ENCODE measurements at places on chromosomes 7 and 10. TPM values are rescaled to one million over a fixed set of nuclear protein-coding genes. Genes with fewer than 3 reads are reported as not detected.
A peak's percentile ranks its signal among the peaks of the same experiment; 100 is the strongest.

The NPTX2 gene
- not detected for total RNA-seq

GRCh38 chr7:42959549-42959948 is 27.4 kb downstream of the MRPL32 start:
- no peak for DNase-seq

GRCh38 chr7:124996778-124997177 is 67.2 kb upstream of the POT1 start:
- DNase-seq, result no peak

GRCh38 chr7:49088017-49088416 is 163.7 kb downstream of the CDC14C start:
- no peak for DNase-seq

DNA sequence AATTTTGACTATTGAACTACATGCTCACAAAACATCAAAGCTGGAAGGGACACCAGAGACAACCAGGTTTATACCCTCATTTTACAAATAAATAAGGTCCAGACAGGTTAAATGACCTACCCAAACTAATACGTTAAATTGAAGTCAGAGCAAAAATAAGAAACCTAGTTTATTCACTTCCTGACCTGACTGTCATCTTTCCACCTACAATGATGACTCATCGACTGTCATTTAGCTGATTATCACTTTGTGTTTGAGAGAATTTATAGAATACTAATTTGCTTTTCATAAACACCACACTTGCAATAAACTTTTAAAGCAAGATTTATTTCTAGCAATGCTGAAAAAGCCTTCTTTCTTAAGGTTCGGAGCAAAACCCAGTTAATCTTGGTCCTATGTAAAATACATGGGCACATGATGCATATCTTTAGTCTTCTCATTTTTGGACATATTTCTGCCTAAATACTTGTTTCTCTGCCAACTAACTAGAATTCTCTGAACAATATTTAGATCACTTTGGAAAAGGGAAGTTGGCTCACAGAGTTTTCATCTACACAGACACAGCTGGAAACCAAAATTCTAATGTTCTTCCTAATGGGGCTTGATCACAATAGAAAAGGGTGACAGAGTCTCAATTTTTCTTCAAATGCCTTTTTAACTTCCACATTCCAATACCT is 16.7 kb upstream of the LRRN3 start:
- no peak for DNase-seq

GRCh38 chr7:48426966-48427555 is 255.8 kb downstream of the ABCA13 start:
- DNase-seq, result no peak

GRCh38 chr10:93173967-93174845 is 100.5 kb downstream of the CYP26A1 start:
- no peak for DNase-seq

DNA sequence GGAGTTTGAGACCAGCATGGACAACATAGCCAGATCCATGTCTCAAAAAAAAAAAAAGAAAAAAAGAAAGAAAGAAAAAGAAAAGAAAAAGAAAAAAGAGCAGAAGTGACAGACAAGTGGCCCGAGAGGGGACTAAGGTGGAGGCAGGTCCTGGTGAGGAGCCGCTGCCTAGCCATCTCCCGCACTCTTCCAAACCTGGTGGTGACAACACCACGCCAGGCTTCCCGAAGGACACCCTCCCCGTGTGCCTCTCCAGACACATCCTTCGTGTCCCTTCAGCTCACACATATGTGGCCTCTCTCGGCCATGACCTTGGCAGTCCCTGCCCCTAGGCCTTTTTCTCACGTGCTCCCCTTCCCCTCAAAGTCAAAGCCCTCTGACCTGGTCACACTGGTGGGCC is 36.4 kb downstream of the IFT22 start:
- no peak for DNase-seq

- DNase-seq, result peak; percentile 10
These were observed 30.7 kb downstream of the ANKIB1 start for GRCh38 chr7:92276460-92276864.

GRCh38 chr7:98992076-98992475 is 113.7 kb downstream of the TRRAP start:
- DNase-seq, result no peak

- no peak for DNase-seq
These were observed 796 bp downstream of the CDK14 start for GRCh38 chr7:90596671-90597562.

The PHKG1 gene
- 4.0 TPM for total RNA-seq

The KNDC1 gene
- not detected for total RNA-seq

The OLAH gene
- not detected for total RNA-seq

The ANXA8L1 gene
- total RNA-seq, result not detected

DNA sequence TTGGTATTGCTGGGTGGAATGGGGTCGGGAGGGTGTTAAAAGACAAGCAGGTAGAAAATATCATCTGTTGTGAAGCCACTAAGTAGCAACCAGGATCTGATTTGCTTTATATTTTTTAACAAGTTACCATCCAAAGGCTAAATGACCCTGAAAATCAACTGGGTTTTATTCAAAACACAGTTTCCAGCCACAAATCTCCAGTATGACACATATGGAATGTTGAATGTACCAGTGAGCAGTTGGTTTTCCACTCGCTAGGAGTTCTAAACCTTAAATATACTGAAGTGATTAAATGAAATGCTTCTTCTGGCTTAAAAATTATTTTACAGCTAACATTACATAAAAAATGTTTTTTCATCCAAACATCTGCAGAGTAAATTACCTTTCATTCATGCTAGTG is 112.5 kb downstream of the PDE1C start:
- DNase-seq, result no peak

DNA sequence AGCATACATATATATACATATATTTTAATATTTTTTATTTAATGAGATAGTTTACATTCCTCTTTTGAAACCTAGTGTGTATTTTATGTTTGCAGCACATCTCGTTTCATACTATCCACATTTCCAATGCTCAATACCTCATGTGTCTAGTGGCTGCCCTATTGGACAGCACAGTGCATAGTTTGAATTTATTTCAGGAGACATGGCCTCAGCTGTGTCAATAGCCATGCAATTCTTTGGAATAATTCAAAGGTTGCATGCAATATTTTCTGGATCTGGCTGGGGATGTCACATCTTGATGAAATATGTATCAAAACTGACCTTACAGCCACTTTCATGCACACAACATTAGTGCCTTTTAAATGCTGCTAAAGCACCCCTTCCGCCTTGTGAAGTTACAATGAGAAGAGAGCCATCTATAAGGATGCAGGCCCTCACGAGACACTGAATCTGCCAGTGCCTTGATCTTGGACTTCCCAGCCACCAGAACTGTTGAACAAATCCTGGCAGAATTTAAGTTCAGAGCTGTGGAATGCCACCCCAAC is 13.0 kb downstream of the FGFBP3 start:
- no peak for DNase-seq

DNA sequence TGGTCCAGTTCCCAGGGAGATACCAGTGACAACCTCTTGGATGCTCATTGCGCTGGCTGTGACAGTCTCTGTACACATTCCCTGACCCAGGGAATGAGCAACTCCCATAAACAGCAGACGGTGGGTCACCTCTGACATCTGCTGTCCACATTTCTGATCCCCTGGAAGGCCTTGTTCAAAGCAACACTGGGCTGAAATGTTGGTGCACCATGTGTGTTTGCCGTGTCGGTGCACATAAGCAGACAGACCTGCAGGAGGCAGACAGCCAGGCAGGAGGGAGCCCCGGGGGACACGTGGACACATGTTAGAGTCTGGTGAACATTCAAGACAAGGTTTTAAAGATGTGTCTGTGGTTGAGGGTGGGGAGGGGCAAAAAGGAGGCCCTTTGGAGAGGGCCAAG is 254.9 kb downstream of the PLXNA4 start:
- DNase-seq, result no peak

- no peak for DNase-seq
These were observed 156.4 kb upstream of the MTPN start for GRCh38 chr7:136133551-136133950.

The HOXA1 gene
- 0.37 TPM for total RNA-seq

GRCh38 chr10:74179111-74179710 is 28.2 kb downstream of the ADK start:
- DNase-seq, result no peak

DNA sequence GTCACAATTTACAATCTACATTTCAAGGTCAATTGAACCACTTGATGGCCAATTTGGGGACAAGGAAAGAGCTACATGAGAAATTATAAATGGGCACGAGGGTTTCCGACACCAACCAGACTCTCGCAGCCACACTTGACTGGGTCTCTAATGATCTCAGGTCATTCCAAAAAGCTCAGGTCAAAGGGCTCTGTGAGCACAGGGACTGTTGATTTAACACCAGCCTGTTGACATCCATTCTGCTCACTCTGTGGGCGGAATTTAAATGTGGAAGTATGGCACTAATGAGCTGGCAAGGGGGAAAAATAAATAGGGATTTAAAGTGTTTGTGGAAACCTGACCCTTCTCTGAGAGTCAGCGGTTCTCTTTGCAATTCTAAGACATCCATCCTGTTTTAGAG is 810.7 kb upstream of the AUTS2 start:
- no peak for DNase-seq

GRCh38 chr7:68238204-68238805 is 1241.7 kb downstream of the TYW1 start:
- DNase-seq, result no peak

DNA sequence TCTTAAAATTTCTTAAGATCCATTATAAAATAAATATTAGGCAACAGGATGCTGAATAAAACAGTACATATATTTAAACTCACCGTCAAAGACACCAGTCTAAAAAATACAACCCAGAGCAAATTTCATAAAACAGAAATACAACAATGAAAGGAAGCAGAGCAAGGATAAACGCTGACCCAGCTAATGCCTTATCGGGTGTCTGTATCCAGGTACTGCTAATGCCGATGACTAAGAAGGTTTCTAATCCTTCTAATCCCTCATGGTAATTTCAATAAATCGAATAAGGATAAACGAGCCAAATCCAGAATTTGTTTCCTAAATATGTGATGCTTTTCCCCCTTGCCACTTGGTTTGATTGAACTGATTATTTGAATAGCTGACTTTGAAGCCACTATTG is 1.7 kb downstream of the HYCC1 start:
- no peak for DNase-seq

- peak; percentile 23 for DNase-seq
These were observed 95.5 kb upstream of the KCNIP2 start for GRCh38 chr10:101939008-101939648.

DNA sequence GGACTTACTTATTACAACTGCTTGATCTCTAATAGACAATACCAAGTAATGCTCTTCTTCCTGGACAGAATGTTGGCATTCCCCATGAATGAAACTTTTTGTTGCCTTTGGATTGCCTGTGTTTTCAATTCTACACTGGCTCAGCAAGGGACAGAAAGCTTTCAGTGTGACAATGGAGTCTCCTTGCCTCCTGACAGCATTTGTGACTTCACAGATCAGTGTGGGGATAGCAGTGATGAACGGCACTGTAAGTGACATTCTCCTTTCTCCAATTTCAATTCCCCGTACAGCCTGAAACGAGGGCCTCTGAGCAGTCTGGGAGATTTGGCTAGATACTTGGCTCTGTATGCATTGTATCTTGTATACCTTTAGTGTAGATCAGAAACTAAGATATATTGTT is 290 bp downstream of the MALRD1 start:
- no peak for DNase-seq

DNA sequence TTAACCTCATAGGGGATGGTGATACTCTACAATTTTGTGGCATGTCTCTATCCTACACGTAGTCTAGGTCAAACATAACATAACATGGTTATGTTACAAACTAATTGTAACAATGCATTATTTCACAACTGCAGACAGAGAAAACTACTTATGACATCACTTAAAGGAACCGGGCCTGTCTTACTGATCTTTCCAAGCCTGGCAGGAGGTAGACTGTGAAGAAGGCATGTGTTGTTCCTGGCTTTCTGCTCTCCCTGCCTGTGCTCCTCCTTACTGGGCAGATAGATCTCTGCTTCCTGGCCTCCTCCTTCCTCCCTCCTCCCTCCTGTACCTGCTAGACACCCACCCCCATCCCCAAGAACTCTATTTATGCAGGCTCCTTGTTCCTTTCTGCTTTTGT is 5.4 kb downstream of the CACNB2 start:
- DNase-seq, result no peak

DNA sequence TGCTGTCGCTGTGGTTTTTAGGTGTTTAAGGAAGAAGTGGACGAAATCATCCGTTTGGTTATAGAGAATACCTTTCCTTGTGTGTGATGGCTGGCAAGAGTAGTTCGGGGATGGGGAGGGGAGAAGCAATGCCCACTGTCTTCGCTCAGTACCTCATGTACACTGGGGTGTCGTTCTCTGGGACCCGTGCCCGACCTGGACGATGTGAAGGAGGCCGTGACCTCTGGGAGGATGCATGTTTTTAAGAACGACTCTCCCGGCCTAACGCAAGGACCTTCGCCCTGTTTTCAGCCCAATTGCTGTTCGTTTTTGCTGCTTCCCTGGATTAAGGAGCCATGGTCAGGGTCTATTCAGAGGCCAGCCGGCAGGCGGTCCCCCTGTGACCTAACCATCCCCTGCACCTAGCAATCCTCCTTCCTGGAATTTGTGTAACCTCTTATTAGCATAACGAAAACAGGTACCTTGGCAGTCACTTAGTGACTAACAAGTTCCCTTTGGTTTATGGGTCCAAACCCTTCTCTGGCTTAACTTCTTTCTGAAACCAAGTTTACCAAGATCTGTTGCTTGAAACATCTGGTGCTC is 1.3 kb downstream of the NFE2L3 start:
- DNase-seq, result no peak

GRCh38 chr10:114486938-114487814 is 82.9 kb upstream of the AFAP1L2 start:
- no peak for DNase-seq

- DNase-seq, result no peak
These were observed 123.0 kb downstream of the NOC3L start for GRCh38 chr10:94239696-94240095.

- no peak for DNase-seq
These were observed 161.0 kb upstream of the TRIM24 start for GRCh38 chr7:138299066-138299465.

The TSC22D4 gene
- total RNA-seq, result 95.0 TPM

DNA sequence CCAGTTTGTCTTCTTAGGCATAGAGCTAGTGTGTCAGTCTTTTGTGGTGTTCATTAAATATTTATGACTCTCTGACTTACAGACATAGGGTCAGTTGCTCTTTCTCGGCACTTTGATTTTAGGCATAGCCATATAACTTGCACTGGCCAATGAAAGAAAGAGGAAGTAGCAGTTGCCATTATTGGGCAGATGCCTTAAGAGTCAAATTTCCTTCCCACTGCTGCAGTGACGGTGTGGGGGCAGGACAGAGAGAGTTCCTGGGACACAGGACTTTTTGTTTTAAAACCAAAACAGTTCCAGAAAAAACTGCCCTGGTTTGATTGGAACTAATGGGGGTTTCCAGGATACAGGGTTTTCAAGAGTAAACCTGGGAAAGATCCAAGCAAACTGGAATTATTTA is 60.2 kb upstream of the PHF14 start:
- no peak for DNase-seq

The AFAP1L2 gene
- 4.9 TPM for total RNA-seq

- DNase-seq, result no peak
These were observed 234.2 kb upstream of the LRRN3 start for GRCh38 chr7:110856704-110857103.

- no peak for DNase-seq
These were observed 24.0 kb downstream of the CNNM1 start for GRCh38 chr10:99353182-99353581.

The TCTN3 gene
- 34.1 TPM for total RNA-seq

GRCh38 chr7:30646154-30646553 is 36.1 kb downstream of the CRHR2 start:
- no peak for DNase-seq

The RABGEF1 gene
- total RNA-seq, result 27.9 TPM

The TBXAS1 gene
- total RNA-seq, result 8.1 TPM

The MAD1L1 gene
- 110 TPM for total RNA-seq

The ENKUR gene
- not detected for total RNA-seq

The CCDC136 gene
- 13.9 TPM for total RNA-seq

GRCh38 chr7:158186864-158187693 is 400.5 kb downstream of the PTPRN2 start:
- DNase-seq, result no peak
